HEK293T (cell line): ENCODE measurements at places on chromosomes 5 and 9.

DNA sequence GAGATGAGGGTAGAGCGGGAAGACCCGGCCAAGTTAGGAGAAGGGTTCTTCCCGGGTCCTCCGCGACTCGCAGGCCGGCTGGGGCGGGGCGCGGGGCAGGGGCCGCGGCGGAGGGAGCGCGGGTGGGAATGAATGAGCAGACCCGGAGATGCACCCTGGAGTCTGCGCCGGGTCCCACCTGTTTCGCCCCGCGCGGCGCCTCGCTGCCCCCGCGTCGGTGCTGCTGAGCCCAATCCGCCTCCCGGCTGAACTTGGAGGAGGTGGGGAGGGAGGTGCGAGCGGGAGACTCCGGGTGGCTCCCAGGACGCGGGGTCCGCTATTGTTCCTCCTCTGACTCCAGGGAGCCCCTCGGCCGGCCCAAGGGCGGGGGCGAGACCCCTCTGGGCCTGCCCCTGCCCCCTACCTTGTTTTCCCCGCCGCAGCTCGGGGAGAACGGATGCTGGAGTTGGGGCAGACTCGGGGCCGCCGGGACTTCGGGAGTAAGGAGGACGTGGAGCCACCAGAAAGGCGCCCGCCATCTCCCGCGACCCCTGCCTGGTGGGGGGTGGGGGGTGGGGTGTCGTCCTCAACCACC, 659 bp downstream of the RAI14 start:
- peak; percentile 28 for DNase-seq

- no peak for DNase-seq
Measured at GRCh38 chr5:13580058-13580457, 364.4 kb downstream of the DNAH5 start.

- peak; percentile 55 for DNase-seq
Measured at GRCh38 chr5:59317023-59317773, 576.3 kb downstream of the PDE4D start.

- no peak for DNase-seq
Measured at GRCh38 chr5:57435701-57436134, 46.9 kb downstream of the ACTBL2 start.

DNA sequence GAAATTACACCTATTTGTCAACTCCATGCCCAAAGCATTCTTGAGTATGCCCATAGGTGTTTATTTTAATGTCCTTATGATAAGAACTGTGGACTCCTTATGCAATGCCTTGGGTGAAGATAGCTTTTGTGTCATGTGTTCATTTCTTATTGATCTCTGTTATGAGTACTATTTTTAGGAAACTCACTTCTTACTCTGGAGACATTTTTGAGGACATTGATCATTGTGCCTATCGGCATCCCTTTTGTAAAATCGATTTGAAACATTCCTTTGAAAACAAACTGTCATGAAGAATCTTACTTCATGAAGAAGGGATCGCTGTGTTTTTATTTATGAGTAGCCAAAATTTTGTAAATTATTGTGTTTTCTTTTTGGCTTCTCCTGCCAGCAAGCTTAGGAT, 257.3 kb downstream of the NTRK2 start:
- DNase-seq, result no peak

GRCh38 chr5:96922499-96923244, 13.2 kb upstream of the LNPEP start:
- no peak for DNase-seq

DNA sequence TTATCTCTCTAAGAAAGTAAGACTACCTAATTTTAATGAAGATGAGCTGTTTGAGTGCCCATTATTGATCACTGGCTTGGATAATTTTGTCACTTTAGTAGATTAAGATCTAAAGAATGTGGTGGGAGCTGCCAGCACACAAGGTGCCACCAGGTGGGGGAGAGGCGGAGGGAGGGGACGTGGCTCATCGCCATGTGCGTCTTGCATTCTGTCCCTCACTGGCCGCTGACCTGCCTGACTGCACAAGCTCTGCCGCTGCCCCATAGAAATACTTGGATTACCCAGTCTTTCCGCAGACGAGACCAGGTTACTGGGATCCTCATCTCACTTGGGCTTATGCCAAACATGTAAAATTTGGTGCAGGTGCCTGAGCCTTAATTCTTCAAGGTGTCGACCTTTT, 37.6 kb downstream of the RHOBTB3 start:
- no peak for DNase-seq

- no peak for DNase-seq
Measured at GRCh38 chr9:128068386-128069205, 564 bp downstream of the SLC25A25 start.

DNA sequence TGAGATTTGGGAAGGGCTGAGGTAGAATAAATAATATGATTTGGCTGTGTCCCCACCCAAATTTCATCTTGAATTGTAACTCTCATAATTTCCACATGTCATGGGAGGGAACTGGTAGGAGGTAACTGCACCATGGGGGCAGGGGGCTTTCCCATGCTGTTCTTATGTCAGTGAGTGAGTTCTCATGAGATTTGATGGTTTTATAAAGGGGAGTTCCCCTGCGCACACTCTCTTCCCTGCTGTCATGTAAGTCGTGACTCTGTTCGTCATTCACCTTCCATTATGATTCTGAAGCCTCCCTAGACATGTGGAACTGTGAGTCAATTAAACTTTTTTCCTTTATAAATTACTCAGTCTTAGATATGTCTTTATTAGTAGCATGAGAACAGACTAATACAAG, 115.5 kb upstream of the STARD4 start:
- DNase-seq, result no peak

DNA sequence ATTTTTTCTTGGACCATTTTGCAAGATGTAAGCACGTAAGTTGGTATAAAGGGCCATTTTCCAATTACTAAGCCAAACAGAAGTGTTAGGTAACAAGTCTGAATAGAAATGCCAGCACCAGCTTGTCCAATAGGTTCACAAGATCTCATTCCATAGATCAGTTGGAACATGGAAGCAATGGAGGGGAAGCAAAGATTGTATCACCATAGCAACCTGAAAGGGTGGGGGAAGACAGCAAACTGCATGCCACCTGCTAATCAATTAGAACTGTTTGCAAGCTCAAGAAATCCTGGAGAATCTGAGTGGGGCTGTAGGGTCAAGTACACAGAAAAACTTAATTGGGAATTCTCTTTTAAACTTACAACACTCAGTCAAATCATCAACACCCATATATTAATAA, 264.9 kb upstream of the EFNA5 start:
- DNase-seq, result no peak

DNA sequence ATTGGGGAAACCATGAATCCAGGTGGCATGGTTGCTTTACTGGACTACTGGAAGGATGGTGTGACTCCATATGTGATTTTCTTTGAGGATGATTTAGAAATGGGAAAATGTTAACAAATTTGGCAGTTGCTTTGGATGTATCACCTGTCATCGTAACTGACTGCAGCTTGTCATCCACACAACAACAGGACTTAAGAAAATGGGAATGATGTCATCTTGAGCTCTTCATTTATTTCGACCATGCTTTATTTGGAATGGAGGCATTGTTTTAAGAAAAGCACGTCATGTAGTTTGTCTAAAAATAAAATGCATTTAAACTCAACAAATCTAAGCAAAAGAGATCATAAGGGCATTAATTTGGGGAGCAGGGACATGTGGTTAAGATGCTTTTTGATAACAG, 265.0 kb downstream of the GOLPH3 start:
- no peak for DNase-seq

- DNase-seq, result no peak
Measured at GRCh38 chr5:143657647-143658285, 154.2 kb upstream of the HMHB1 start.

GRCh38 chr9:133383438-133383837, 7.3 kb downstream of the STKLD1 start:
- no peak for DNase-seq

DNA sequence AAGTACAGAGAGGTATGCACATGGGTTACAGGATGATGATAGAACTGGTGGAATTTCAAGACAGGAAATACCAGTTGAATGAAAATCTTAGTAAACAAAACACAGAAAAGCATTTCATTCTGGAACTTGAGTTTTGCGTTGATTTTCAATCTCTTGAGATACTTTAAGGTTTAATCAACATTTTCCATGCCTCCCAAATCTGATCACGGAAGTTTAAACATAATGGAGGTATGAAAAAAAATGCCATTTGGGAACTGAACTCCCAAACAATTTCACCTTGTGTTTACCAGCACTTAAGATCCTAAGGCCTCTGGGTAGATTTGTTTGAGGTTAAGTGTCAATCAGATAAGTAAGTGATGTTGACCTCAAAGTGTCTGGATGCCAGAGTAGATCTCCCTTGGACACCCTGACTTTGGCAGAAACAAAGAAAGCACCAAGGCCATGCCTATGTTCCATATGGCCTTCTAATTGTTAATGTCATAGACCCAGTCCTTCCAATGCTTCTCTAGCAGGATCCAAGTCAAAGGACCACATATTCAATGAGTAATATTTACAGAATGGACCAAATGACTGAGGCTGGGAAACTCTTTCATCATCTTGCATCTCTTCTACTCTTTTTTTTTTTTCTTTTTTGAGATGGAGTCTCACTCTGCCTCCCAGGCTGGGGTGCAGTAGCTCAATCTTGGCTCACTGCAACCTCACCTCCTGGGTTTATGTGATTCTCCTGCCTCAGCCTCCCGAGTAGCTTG, 216.9 kb downstream of the ARRDC3 start:
- no peak for DNase-seq
